ENCODE measurements at places on chromosomes 11 and 22.
A peak's percentile ranks its signal among the peaks of the same experiment; 100 is the strongest.

- DNase-seq, result no peak
Observed at GRCh38 chr11:64216879-64217278, 9.1 kb downstream of the TRPT1 start.

DNA sequence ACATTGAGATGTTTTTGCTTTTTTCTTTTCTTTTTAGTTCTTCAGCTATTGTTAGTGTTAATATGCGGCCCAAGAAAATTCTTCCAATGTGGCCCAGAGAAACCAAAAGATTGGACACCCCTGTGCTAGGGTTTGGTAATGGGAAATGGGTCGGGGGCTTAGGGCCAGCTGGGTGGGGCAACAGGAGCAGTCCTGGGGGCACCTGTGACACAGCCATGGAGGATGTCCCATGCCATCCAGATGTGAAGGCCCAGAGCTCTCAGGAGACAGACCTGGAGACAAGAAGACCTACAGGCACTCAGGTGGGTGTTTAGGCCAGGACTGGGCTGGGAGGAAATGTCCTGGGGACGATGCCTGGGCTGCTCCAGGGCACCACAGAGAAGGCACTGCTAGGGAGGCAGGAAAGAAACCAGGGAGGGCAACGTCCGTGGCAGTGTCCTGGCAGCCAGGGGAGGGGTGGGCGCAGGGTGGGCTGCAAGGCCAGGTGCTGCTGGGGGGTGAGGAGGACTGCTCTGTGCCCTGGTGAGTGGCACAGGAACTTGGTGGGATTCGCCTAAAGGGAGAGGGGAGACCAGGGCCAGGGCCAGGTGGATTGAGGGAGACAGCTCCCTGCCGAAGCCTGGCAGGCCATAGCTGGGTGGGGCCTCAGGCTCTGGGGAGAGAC lies 21.4 kb downstream of the RELT start:
- DNase-seq, result no peak

GRCh38 chr22:26565181-26565580 lies 24.8 kb downstream of the TPST2 start:
- DNase-seq, result no peak

DNA sequence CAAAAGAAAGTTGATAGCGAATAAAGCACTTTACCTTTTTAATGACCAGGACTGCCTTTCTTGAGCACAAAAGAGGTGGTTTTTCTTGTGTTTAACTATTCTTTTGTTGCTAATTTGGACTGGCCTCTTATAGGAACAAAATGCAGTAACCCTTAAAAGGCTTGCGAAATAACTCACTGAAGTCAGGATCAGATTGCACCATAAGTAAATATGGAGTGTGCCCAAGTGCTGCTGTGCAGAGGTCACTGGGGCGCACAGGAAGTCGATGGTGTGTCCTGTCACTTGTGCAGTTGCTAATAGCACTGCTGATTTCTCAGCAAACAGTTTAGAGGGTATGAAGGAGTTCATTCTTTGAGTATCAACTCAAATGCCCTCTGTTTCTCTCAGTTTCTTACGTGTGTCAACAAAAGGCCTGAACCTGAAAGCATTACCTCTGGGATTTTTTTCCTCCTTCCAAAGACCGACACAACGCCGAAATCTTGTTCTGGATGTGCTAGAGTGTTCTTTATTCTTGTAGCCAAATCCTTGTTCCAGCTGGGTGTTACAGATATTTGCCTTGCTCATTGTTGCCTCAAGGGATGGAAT lies 71.3 kb downstream of the ATXN10 start:
- no peak for DNase-seq

GRCh38 chr11:72743321-72744221 lies 8.6 kb downstream of the ARAP1 start:
- DNase-seq, result no peak

DNA sequence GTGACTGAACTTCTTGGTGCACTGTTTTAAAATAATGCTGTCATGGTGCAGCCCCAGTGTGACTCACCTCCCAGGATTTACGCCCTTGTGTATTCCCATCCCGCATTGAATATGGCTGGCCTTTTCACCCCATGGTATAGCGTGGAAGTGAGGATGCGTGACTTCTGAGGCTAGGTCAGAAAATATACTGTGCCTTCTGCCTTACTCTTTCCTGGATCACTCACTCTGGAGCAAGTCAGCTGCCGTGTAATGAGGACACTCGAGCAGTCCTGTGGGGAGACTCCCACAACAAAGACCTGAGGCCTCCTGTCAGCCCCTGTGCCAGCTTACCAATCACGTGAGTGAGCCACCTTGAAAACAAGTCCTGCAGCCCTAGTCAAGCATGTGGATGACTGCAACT lies 471.9 kb upstream of the KIRREL3 start:
- DNase-seq, result no peak

GRCh38 chr22:45645526-45646414 lies 25.9 kb upstream of the ATXN10 start:
- peak; percentile 84 for DNase-seq

DNA sequence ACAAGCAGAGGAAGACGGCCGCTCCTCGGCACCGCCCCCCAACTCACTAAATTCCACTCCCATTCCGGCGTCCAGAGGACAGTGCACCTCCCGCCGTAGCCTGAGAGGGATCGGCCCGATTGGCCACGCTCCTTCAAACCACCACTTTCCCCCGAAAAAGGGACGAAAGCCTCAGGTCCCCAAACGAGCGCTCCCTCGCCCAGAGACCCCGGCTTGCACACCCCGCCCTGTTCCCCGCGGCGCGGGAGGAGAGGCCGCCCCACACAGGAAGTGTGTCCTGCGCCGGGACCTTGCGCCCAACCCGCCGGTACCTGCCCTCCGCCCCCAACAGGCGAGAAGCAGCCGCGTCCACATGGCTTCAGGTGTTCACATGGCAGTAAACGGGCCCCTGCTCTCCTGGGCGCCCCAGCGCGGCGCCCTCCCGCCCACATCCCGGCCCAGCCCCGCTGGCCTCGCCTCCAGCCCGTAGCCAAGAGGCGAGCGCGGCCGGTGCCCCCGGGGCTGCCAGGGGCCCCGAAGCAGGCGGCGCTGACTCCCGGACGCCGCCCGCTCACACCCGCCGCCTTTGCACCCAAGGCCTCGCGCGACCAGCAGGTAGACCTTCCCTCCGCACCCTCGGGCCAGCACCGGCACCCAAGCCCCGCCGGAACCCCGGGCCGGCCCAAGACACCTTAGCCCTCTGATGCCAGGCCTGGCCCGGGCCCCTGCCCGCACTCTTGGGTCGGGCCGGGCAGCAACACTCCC lies 849 bp downstream of the TCF20 start:
- peak; percentile 69 for DNase-seq

- no peak for DNase-seq
Observed at GRCh38 chr11:86524620-86525352, 147.6 kb downstream of the ME3 start.

DNA sequence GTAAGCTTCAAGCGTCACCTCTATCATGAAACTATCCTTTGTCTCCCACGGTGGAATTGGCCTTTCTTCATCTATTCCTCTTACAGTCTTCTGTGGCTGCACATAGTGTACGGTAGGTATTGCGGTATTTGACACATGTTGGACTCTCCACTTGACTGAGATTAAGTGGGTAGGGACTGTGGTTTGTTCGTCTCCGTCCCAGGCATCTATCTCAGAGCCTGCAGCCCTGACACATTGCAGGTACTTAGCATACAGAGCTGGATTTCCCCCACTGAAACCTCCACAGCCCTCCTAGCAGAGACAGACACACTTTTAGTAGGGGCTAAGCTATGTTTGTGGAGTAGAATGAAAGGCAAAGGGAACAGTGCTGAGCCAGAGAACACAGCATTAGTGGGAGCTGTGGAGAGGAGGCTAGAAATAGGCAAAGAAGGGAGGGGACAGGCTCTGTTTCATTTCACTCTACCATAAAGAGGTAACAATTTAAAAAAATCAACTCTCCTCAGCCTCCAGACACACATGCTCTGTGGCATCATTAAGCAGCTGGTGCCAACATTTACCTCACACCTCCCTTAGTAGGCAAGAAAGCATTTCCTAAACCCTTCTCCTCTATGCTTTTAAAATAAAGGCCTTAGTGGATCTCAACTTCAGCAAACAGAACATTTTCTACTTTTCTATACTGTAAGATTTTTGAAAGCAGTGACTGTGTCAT lies 277.5 kb downstream of the KIRREL3 start:
- no peak for DNase-seq

GRCh38 chr22:26891429-26891828 lies 234.0 kb downstream of the MIAT start:
- no peak for DNase-seq

GRCh38 chr11:109914038-109914437 lies 179.2 kb upstream of the ZC3H12C start:
- DNase-seq, result no peak

- no peak for DNase-seq
Observed at GRCh38 chr11:74090701-74091100, 80.1 kb downstream of the C2CD3 start.

DNA sequence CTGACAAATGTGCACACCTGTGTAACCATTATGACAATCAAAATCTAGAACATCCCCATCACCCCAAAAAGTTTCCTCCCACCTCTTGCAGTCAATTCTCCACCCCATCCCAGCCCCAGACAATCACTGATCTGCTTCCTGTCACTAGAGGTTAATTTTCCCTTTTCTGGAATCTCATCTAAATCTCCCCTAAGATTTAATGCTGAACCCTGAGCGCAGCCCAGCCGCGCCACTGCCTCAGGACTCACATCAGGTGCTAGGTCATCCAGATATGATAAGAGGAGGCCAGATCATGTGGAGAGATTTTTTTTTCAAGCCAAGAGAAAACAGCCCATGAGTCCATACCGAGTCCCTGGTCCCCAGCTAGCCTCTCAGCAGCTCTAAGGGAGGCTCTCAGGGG lies 4.3 kb upstream of the TMPRSS13 start:
- no peak for DNase-seq

DNA sequence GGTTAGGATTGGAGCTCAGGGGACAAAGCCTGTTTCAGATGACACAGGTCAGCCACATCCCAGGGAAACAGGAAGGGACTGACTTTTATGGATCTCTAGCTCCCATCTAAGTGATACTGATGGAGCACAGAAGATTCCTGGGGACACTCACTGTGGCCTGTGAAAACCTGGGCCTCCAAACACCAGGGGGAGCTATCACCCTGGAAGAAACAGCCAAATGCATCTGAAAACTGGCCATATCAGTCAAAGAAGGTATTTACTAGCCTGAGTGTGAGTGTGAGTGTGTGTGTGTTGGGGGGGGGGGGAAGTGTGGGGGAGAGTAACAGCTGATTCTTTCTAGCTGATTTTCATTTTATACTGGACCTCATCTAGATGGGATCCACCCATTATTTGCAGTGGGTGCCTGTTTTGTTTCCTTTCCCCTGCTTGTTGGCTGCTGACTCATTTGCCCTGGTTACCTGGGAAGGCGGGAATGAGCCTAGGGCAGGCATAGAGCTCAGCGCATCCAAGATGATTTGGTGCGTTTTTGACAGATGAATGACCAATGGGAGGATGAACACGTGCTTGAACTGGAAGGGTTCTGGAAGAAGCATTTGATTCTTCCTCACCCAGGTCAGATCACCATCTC lies 284.0 kb downstream of the KIRREL3 start:
- DNase-seq, result no peak

- no peak for DNase-seq
Observed at GRCh38 chr11:43941257-43941994, 1.0 kb upstream of the C11orf96 start.

DNA sequence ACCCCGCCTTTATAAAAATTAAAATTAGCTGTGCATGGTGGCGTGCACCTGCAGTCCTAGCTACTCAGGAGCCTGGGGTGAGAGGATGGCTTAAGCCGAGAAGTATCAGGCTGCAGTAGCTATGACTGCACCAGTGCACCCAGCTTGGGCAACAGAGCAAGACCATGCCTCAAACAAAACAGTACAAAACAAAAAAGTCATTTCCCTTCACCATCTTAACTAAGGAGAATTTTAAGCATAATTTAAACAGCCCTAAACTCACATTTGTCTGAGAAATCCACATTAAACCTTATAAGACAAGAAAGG lies 23.3 kb upstream of the TFIP11 start:
- DNase-seq, result no peak

DNA sequence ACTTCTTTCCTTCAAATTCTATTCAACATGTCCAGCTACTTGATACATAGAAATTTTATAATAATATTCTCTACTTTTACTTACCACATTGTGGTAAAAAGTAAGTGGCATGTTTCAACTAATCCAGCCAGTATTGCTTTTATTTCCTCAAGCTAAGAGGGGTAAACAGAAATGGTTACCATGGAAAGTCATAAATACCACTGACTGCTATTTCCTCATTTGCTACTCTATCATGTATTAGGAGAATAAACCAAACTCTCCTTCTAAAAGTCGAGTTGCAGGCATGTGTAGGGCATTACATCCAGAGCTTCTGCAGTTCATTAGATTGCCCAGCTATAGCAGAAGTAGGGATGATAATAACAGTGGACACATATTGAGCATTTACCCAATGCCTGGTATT lies 208.4 kb downstream of the MAML2 start:
- DNase-seq, result no peak

DNA sequence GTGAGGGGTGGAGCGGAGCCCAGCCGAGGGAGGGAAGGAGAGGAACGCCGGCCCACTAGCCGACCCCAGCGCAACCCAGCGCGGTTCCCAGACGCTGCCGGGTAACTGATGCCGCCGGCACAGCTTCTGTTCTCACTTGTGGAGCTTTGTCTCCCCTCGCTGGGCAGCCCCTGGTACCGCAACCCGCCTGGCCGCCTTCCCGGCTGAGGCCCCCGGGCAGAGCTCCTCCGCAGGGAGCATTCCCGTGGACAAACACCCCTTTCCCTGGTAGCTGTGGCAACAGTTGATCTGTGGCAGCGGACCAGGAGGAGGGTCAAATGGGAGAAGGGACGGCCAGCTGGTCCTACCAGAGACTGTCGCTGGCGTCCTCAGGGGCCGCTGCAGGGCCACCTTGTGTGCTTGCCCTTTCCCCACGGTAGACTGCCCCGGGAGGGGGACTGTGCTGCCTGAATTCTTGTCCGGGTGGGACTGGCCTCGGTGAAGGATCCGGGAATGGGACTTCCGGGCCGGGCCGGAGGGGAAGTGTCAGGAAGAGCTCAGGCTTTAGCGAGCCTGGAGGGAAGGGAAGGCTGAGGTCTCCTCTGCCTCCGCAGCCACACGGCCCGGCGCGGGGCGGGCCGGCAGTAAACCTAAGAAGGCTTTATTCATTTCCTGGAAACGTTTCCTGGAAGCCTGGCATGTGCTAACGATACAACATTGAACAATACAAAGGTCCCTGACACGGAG lies 468.0 kb downstream of the OPCML start:
- no peak for DNase-seq

- no peak for DNase-seq
Observed at GRCh38 chr22:37747715-37748100, 50.9 kb downstream of the TRIOBP start.

GRCh38 chr22:18977824-18978425 lies 41.8 kb upstream of the PRODH start:
- no peak for DNase-seq

Measured in activated CD8-positive, alpha-beta memory T cell treated with anti-CD3 and anti-CD28 coated beads, Interleukin-2, amount 50 U/mL, for 4 hours (primary cell).